ENCODE measurements at places on chromosomes 3 and 15.
A peak's percentile ranks its signal among the peaks of the same experiment; 100 is the strongest.

DNA sequence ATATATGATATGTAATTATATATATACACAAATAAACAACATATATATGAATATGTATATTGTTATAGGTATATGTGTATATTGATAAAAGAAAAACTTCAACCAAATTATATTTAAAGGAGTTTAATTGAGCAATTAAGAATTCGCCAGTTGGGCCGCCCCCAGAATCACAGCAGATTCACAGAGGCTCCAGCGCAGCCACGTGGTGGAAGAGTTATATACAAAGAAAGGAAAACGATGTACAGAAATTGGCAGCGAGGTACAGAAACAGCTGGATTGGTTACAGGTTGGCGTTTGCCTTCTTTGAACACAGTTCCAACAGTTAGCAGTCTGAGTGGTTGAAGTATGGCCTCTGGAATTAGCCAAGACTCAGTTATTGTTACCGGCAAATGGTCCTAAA lies 137.3 kb upstream of the SLC24A5 start:
- DNase-seq, result no peak

DNA sequence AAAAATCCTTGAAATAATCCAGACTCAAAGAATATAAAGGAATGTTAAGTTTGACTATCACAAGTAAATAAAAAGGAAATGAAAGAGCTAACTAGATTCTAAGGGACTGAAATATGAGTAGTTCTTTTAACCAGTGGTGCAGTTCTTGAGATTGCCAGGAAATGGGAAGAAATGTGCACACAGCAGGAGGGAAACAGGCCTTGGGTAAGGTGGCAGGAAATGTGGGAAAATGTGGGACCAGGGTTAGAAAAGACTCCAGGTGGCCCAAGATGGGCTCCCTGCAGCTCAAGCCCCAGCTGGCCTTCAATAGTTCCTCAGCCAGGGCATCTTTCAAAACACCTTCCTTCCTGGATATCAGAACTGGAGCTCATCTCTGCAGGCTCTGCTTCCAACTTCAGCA lies 181.3 kb downstream of the ISL2 start:
- DNase-seq, result no peak

DNA sequence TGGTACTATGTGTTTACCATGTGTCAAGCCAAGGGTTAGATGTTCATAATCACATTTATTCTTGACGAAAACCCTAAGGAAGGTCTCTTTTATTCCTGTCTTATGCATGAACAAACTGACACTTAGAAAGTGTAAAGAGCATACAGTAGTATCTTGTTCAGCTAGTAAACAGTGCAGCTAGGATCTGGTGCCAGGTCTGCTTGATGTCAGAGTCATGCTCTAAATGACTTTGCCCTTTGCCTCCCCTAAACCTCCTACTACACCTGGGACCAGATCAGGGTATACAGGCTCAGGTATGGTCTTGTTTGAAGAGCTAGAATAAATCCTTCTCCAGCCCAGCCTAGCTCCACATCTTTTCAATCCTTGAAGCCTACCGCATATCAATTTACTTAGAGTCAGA lies 232.4 kb downstream of the ADAMTSL3 start:
- DNase-seq, result no peak

- DNase-seq, result no peak
Observed at GRCh38 chr3:46713898-46714552, 3.6 kb downstream of the PRSS50 start.

DNA sequence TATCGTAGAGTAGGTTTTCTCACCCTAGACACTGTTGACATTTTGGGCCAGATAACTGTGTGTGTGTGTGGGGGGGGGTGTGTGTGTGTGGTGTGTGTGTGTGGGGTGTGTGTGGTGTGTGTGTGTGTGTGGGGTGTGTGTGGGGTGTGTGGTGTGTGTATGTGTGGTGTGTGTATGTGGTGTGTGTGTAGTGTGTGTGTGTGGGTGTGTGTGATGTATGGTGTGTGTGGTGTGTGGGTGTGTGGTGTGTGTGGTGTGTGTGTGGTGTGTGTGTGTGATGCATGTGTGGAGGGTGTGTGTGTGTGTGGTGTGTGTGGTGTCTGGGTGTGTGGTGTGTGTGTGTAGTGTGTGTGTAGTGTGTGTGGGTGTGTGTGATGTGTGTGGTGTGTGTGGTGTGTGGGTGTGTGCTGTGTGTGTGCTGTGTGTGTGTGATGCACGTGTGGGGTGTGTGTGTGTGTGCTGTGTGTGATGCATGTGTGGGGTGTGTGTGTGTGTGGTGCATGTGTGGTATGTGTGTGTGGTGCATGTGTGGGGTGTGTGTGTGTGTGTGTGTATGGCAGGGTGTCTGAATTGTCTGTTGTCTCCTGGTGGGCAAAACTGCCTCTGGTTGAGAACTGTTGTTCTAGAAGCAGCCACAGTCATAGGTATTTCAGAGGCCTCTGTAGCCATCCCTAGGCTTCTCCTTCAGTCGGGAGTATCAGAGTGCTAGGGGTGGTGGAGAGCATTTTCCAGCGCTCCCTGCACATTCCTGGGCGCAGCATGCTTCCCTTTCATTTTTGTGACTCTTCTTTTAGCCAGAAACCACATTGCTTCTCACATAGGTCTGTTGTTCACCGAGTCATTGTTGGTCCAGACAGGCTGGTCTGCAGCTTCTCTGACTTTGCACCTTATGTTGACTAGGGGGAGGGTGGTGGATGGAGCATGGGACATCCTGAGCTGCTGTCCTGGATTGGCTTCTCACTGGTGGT lies 84.4 kb downstream of the THSD4 start:
- no peak for DNase-seq

GRCh38 chr3:171718493-171719185 lies 91.6 kb downstream of the PLD1 start:
- no peak for DNase-seq

DNA sequence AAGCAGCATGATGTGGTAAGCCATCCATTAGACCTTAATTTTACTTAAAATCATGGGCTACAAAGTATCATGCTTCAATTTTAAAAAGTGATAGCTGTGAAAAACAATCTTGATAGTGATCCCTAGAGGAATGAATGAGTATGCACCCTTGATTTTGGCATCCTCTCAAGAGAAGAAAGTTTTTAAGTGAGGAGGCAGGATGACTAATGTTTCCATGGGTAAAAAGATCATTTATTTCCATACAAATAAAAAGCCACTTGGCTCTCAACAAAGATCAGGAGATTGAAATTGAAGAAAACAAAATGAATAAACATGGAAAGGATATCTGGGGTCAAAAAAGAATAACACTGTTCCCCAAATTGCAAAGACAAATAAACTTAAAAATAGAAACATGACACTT lies 305.4 kb downstream of the MEX3B start:
- DNase-seq, result no peak

GRCh38 chr3:180860180-180860858 lies 52.2 kb upstream of the FXR1 start:
- no peak for DNase-seq

DNA sequence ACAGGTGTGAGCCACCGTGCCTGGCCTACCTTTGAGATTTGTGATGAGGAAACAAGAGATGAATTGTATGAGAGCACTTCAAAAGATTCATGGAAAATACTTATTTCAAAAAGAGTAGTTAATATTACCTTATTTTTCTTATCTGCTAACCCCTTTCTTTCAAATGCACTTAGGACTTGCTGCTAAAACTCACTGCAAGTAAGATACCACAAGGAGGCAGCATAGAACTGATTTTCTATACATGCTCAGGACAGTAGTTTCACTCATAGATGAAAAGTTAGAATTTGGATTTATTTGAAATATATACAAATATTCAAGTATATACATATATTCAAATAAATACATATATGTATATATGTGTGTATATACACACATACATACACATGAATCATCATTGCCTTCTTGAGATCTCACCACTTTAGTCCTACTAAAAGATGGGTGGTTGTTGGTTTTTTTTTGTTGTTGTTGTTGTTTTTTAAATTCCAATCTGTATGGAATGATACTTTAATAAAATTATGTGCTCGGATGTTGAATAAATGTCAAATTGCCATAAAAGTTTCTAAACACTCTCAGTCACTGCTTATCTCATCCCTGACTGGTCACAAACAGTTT lies 2.4 kb downstream of the CCNDBP1 start:
- peak; percentile 34 for DNase-seq

DNA sequence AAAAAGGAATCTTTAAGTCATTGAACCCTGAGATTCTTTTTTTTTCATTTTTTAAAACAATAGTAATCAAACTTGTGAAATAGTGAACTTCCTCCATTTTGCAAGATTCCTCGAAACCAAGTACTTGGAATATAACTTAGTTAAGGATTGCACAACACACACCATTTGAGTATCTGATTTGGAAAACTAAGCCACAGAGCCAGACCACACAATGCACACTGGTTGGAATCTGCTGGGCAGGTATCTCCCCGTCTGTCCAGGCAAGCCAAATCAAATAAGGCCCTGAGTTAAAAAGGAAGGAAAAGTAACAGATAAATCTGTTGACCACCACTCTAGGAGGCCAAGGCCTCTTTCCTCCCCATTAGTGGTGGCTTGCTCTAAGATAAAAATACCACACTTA lies 177.5 kb upstream of the ICE2 start:
- DNase-seq, result no peak

- DNase-seq, result no peak
Observed at GRCh38 chr3:71005702-71006321, 577.7 kb downstream of the FOXP1 start.

GRCh38 chr15:43735416-43735815 lies 10.8 kb upstream of the PDIA3 start:
- DNase-seq, result no peak

DNA sequence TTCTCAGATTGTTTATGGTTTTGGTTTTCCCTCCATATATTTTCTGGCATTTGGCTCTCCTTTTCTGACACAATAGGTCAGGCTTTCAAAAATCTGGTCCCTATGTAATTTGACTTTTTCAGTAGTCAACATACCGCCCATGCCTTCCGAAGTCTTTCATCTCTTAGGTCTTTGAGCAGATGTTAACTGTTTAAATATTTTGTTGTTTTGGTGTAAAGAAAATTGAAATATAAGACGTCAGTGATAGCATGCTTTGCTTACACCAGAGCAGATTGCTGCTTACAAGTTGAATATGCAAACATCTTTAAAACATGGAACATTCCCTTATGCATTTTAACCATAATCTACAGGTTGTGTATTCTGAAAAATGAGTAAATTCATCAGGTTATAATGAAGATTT lies 233.0 kb downstream of the PTPRG start:
- no peak for DNase-seq

GRCh38 chr15:69096196-69096595 lies 64.2 kb upstream of the GLCE start:
- DNase-seq, result no peak

Data from NCI-H2081 treated with DMSO at 0.1 percent for 48 hours (cell line).